ENCODE measurements at places on chromosomes 3 and 15. TPM values are rescaled to one million over a fixed set of nuclear protein-coding genes. Genes with fewer than 3 reads are reported as not detected.

Gene TYRO3
- 11.6 TPM for total RNA-seq

Gene IL17RB
- total RNA-seq, result 8.7 TPM

Gene RAD51
- total RNA-seq, result 4.1 TPM

Gene INSYN1
- total RNA-seq, result 19.9 TPM

Gene PPARG
- total RNA-seq, result 5.5 TPM

Gene TRAIP
- total RNA-seq, result 3.8 TPM

Gene AADAC
- total RNA-seq, result not detected

Gene ZNF502
- total RNA-seq, result 22.1 TPM

Gene C3orf52
- 2.1 TPM for total RNA-seq

Gene LRRC31
- not detected for total RNA-seq

Gene CNTN3
- 22.3 TPM for total RNA-seq

Gene SLC22A14
- 0.16 TPM for total RNA-seq

Gene CTXN2
- total RNA-seq, result not detected

Gene SNAP23
- total RNA-seq, result 52.8 TPM

Gene FGF12
- total RNA-seq, result 13.0 TPM

Gene ARGFX
- total RNA-seq, result not detected

Gene GOLGA6L7
- not detected for total RNA-seq

Gene LXN
- total RNA-seq, result 14.3 TPM

Gene RMDN3
- 30.2 TPM for total RNA-seq

Gene LRRC15
- 1.4 TPM for total RNA-seq

Gene CPLX3
- 42.8 TPM for total RNA-seq

Gene CAND2
- 17.7 TPM for total RNA-seq

Gene CD200
- 35.0 TPM for total RNA-seq

Gene IQCB1
- total RNA-seq, result 46.8 TPM

Gene CADPS
- total RNA-seq, result 418 TPM

Gene IL17RD
- total RNA-seq, result 32.2 TPM

Gene CLDN1
- total RNA-seq, result 9.4 TPM

Gene TRIM71
- 9.7 TPM for total RNA-seq

Gene STX19
- total RNA-seq, result 0.77 TPM

Gene ARL13B
- total RNA-seq, result 26.1 TPM

Gene CCDC9B
- total RNA-seq, result 8.4 TPM

Gene SEMA3G
- 9.6 TPM for total RNA-seq

Gene HHLA2
- total RNA-seq, result not detected

Gene P2RY13
- total RNA-seq, result 0.55 TPM

Gene STRIT1
- total RNA-seq, result not detected

Gene CORO2B
- 43.0 TPM for total RNA-seq

Gene C3orf22
- total RNA-seq, result not detected

Gene CGNL1
- 41.4 TPM for total RNA-seq

Gene CD200R1
- total RNA-seq, result 2.0 TPM

Gene FAM81A
- 4.2 TPM for total RNA-seq

Gene IGF1R
- 201 TPM for total RNA-seq

Gene EAF2
- total RNA-seq, result 16.3 TPM

Gene PDZRN3
- 72.3 TPM for total RNA-seq

Gene EPM2AIP1
- 53.5 TPM for total RNA-seq

Gene SCG3
- total RNA-seq, result 36.4 TPM

Gene COL7A1
- total RNA-seq, result 21.8 TPM

Data from camera-type eye (tissue), 1 donor.